ENCODE measurements at places on chromosomes 11 and 22.

- H3K27ac ChIP-seq: no peak overlapping the region
- no peak overlapping the region for H3K4me3 ChIP-seq
- peaks cover 50% of the 10 kb centered on the region for H3K27me3 ChIP-seq
Measured at GRCh38 chr11:124873951-124874350, 8.7 kb downstream of the ROBO3 start.

- no peak overlapping the region for H3K4me3 ChIP-seq
- peaks cover 5% of the 10 kb centered on the region for H3K27me3 ChIP-seq
- no peak overlapping the region for H3K27ac ChIP-seq
- H3K4me1 ChIP-seq: peaks cover 12% of the 10 kb centered on the region
Measured at GRCh38 chr11:36578458-36578857, 10.7 kb downstream of the RAG1 start.

DNA sequence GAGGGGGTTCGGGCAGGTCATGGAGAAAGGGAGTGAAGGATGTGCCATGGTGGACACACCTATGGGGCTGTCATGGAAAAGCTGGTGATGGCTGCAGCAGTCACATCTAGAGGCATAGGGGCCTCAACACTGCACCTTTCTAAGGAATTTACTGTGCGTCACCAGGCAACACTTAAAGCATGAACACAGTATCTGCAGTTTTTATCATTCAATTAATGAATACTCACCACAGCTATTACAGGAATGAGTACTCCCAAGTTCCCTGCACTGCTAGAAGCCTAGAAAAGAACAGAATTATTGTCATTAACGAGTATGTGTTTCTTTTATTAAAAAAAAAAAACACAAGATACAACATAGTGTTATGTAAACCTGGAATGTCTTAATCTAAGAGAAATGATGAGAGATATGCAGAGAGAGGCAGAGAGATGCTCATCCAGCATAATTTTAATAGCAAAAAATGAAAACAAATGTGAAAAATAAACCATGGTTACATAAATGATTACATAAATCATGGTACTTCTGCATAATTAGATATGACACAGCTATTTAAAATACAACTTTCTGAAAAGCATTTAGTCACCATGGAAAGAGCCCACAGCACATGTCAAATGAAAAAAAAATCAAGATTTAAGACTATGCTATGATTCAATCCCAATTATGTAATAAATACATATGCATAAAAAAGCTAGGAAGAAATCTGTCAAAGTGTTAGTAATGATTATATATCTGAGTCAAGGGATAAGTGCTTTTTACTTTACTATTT, 19.2 kb downstream of the SERPIND1 start:
- no peak overlapping the region for H3K27ac ChIP-seq
- H3K27me3 ChIP-seq: no peaks in the 10 kb centered on the region
- no peak for DNase-seq
- no peak overlapping the region for H3K4me3 ChIP-seq

- no peak for DNase-seq
- H3K27me3 ChIP-seq: no peaks in the 10 kb centered on the region
- no peaks in the 10 kb centered on the region for H3K36me3 ChIP-seq
- peaks cover 27% of the 10 kb centered on the region for H3K4me1 ChIP-seq
- peak overlapping the region; percentile 91 for H3K4me3 ChIP-seq
- peak overlapping the region; percentile 98 for H3K27ac ChIP-seq
Measured at GRCh38 chr11:124801014-124801413, 808 bp upstream of the MSANTD2 start.

GRCh38 chr11:14190992-14191778, 167.8 kb downstream of the RRAS2 start:
- H3K36me3 ChIP-seq: no peaks in the 10 kb centered on the region
- no peak overlapping the region for H3K27ac ChIP-seq
- H3K27me3 ChIP-seq: peaks cover 6% of the 10 kb centered on the region

- DNase-seq: no peak
- H3K27ac ChIP-seq: no peak overlapping the region
- no peaks in the 10 kb centered on the region for H3K4me1 ChIP-seq
- no peaks in the 10 kb centered on the region for H3K36me3 ChIP-seq
- H3K4me3 ChIP-seq: no peak overlapping the region
Measured at GRCh38 chr11:60447070-60447469, 8.6 kb upstream of the MS4A1 start.

- DNase-seq: no peak
- peaks cover 17% of the 10 kb centered on the region for H3K36me3 ChIP-seq
- no peaks in the 10 kb centered on the region for H3K27me3 ChIP-seq
- H3K4me1 ChIP-seq: no peaks in the 10 kb centered on the region
Measured at GRCh38 chr11:125102510-125102909, 8.9 kb downstream of the TMEM218 start.

All from osteocyte (in vitro differentiated cells).